ENCODE measurements at places on chromosomes 5 and 9. TPM values are rescaled to one million over a fixed set of nuclear protein-coding genes. Genes with fewer than 3 reads are reported as not detected.

- DNase-seq, result no peak
These were observed 59.9 kb downstream of the SLC1A3 start for GRCh38 chr5:36666274-36666673.

- no peak for DNase-seq
These were observed 101.4 kb downstream of the ATG10 start for GRCh38 chr5:82073179-82073578.

GRCh38 chr9:86102626-86103025, 3.3 kb upstream of the GOLM1 start:
- no peak for DNase-seq

GRCh38 chr5:134115806-134116175, 1.3 kb downstream of the TCF7 start:
- no peak for DNase-seq

GRCh38 chr5:4704951-4705350, 435.2 kb upstream of the ADAMTS16 start:
- no peak for DNase-seq

GRCh38 chr9:118059484-118060278, 355.5 kb downstream of the TLR4 start:
- no peak for DNase-seq

DNA sequence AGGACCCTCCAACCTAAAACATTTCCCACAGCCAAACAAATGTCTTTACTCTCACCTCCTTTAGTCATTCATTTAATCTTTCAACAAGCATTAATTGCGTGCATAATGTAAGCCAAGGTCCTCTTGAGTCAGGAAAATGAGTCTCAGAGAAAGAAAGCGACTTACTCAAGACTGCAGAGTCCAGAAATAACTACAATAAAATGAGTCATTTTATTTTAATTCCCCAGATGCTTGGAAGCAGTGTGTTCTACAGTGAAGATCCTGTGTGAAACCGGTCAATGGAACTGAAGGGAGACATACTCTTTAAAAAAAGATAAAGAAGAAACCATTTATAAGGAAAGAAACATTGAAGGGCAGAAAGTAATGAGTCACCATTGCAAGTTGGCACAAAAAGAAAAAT, 513.7 kb downstream of the CDK5RAP2 start:
- no peak for DNase-seq

DNA sequence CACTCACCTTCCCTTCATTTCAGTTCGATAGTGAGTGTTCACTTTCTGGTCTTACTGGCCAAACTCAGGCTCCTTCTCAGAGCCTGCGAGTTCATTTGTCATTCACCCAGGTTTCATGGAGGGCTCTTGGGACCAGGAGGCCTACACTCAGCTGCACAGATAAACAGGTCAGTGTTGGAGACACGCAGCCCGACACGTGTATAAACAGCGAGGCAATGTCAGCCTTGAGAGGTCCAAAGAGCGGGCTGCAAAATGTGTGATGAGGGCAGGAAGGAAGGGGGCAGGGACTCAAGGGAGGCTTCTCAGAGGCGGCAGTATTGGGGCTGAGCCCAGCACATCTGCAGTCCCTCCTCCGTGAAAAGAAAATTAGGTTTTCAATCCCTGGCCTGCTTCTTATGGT, 82.6 kb upstream of the ZNF618 start:
- no peak for DNase-seq

DNA sequence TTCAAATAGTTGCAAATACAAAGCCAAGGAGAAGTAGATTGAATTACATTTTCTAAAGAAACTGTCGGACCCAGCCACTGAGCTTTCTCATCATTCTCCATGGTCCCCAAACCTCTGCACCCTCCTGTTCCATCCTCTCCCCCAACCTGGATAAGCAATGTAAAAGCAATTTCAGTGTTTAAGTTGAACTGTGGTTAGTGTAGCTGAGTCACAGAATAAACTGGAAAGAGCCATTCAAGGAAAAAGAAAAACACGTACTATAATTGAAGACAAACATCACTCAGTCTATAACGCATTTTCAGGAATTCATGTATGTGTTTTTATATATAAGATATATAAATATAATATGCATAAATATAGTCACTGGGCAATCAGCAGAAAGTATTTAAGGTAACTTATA, 54.1 kb upstream of the TMEM161B start:
- DNase-seq, result no peak

- DNase-seq, result no peak
These were observed 1295.1 kb upstream of the C9orf72 start for GRCh38 chr9:28868228-28868990.

DNA sequence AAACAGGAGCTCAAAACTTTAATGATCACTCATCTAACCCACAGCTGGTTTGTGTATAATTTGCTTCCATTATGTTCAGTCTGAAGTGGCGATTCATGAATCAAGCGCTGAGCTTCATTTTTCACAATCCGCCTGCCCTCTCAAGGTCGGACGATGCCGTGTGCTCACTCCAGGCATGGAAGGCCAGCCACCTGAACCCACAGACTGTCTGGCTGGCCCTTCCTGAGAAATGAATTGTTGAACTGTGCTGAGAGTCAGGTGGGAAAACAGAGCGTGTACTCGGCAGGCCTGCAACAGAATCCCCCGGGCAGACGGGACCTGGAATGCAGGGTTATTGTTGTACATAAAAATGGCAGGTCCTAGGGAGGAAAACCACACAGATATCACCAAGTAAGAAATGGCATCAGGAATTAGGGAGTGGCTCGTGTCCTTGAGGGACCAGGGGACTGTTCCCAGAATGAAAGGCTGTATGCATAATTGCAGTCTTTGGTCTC, 375.7 kb downstream of the IRX2 start:
- no peak for DNase-seq

- no peak for DNase-seq
These were observed 79.4 kb downstream of the ARHGEF28 start for GRCh38 chr5:73705364-73705763.

GRCh38 chr9:21056931-21057330, 20.8 kb downstream of the IFNB1 start:
- DNase-seq, result no peak

DNA sequence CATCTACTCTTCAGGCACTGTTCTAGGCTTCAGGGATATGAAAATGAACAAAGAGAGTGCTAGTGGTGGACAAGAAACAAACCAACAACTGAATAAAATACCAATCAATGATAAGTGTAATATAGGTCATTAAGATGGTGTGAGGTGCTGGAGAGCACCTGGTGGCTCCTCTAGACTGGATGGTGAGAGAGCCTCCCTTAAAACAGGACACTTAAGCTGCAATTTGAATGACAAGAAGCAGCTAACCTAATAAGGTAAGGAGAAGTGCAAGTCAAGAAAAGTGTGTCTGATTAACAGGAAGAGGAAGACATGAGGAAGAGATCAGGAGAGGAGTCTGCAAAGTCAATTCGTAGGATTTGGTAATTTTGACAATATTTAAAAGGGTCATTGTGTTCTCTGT, 23.1 kb downstream of the JAKMIP2 start:
- DNase-seq, result no peak

GRCh38 chr5:140881889-140882590, at the start of gene PCDHA13:
Gene PCDHA13, plus strand, starts transcription at chr5:140882124. Its CDS starts 145 bp downstream, at chr5:140882269.
- DNase-seq, result no peak

- no peak for DNase-seq
These were observed 20.0 kb downstream of the PITX1 start for GRCh38 chr5:135013947-135014570.

GRCh38 chr5:74432216-74432615, 208.3 kb downstream of the ENC1 start:
- no peak for DNase-seq

DNA sequence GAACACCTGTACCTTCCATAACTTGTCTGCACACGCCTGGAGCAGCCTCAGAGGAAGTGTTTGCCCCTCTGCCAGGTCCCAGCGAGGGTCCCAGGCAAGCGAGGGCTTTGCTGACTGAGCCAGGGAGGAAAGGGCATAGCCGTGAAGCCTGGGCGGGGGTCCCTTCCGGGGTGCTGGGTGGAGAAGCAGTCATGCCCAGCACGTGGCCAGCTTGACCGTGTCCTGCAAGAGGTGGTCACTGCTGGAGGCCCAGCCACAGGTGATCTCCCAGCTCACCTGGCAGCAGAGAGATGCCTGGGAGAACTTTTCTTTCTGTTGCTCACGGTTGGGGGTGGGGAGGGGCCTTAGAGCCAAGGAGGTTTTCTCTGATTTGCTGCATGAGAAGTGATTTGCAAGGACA, 195.3 kb downstream of the CACNA1B start:
- DNase-seq, result no peak

DNA sequence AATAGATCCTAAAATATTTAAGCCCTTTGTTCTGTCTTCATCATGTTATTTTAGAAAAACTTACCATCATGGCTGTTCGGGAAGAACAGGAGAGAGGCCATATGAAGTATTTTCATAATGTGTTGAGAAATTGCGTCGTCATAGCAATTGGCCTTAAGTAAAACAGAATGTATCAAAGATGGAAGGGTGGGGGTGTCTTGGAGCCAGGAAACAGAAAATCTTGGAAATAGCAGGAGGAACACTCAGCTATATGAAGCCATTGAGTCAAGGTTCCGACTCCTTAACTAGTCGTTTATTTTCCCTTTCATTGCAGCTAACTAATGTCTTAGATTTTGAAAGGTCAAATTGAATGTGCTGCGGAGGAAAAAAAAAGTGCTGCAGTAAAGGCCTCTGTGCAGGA, 1.3 kb downstream of the SPTAN1 start:
- DNase-seq, result no peak

GRCh38 chr9:124849801-124850200, 3.5 kb upstream of the WDR38 start:
- DNase-seq, result no peak

GRCh38 chr9:124673063-124673462, 98.0 kb downstream of the NR6A1 start:
- DNase-seq, result no peak

DNA sequence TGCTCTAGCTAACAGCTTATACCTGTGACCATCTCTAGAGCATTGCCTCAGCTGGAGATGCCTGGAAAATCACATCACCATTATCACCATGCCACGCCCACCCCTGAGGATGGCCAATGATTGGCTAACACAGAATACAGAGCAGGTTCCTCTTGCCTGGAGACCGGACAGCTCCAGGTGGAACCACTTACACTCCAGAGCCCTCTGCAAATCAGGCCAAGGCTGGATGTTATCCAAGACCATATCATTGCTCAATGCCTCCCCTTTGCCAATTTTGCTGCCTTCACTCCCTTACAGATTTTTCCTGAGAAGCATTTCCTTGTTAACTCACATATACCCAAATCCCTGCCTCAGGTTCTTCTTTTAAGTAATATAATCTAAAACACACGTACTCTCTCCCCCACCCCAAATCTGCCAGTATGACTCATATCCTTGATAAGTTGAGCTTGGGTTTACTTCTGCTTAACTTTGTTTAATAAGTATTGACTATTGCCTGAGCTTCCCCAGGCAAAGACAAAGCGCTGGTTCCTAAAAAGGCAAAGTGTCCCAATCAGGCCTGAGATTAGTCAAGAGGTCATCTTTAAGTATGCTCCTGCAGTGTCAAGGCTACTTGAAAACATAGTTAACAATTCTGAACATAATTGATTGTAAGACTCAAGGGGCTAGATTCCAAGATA, 309.6 kb downstream of the EPB41L4A start:
- peak; percentile 1 for DNase-seq

DNA sequence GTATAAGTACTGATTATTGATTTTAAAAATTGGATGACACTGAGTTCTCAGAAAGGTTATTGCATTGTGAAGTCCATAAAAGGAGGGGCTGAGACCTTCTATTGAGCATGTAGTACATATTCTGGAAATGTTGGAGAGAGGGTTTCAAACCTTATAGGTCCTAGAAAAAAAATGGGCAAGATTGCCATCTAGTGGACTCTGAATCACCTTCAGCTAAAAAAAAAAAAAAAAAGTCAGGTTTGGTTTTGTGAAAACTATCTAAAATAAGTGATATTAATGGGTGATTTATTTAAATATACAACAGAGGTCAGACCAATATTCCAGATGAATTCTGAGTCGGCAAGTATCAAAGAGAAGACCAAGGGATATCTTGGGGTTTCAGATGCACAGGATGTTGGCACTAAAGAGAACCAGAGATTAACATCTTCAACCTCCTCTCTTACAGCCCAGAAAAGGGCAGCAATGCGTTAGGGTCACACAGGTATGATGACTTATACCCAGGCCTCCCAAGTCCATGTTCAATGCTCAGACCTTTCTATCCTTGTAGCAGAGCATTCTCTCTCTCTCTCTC, 109.8 kb upstream of the NMUR2 start:
- DNase-seq, result no peak

DNA sequence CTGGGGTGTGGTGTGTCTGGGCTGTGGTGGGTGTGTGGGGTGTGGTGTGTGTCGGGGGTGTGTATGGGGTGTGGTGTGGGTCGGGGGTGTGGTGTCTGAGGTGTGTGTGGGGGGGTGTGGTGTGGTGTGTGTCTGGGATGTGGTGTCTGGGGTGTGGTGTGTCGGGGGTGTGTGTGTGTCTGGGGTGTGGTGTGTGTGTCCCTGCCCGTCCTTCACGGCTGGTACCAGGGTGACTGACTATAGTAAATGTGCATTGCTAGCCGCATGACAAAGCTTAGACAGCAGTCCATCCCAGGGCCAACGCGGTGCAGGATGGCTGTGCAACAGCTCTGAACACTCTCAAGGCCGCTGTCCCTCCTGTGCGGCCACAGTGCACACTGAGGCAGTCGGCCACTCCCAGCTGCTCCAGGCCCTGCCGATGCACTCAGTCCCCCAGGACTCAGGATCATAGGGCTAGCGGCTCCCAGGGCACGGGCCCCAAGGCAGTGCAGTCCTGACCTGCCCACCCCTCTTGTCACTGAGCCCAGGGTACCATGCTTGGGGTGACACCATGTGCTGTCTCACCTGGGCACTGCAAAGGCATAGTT, 54.0 kb downstream of the SECISBP2 start:
- DNase-seq, result no peak

- no peak for DNase-seq
These were observed 228.8 kb downstream of the AP3B1 start for GRCh38 chr5:78065663-78066062.

GRCh38 chr9:91644433-91644832, 220.8 kb upstream of the NFIL3 start:
- DNase-seq, result no peak

GRCh38 chr5:80125022-80125961, 90.1 kb downstream of the THBS4 start:
- DNase-seq, result no peak

GRCh38 chr5:149474198-149474597, 77.0 kb downstream of the CSNK1A1 start:
- no peak for DNase-seq

GRCh38 chr5:56812110-56812509, 3.2 kb upstream of the MAP3K1 start:
- peak; percentile 69 for DNase-seq

GRCh38 chr5:73282923-73283322, 109.9 kb downstream of the TMEM174 start:
- DNase-seq, result no peak

The PPP2R2B gene
- total RNA-seq, result not detected

The GRHPR gene
- 120 TPM for total RNA-seq

The SCGB3A2 gene
- 0.35 TPM for total RNA-seq

The MARCOL gene
- total RNA-seq, result not detected

The DNAJB5 gene
- 4.4 TPM for total RNA-seq

The OR13C3 gene
- total RNA-seq, result not detected

The TAS2R1 gene
- total RNA-seq, result not detected

The CEL gene
- total RNA-seq, result 3.0 TPM

The SELENOP gene
- total RNA-seq, result 6.0 TPM

The HEMGN gene
- total RNA-seq, result 101 TPM

The NUTM2F gene
- total RNA-seq, result not detected

The ANKRD18A gene
- 1.9 TPM for total RNA-seq

The GADD45G gene
- 0.20 TPM for total RNA-seq
